ENCODE measurements at places on chromosomes 1 and 21. TPM values are rescaled to one million over a fixed set of nuclear protein-coding genes. Genes with fewer than 3 reads are reported as not detected.
A peak's percentile ranks its signal among the peaks of the same experiment; 100 is the strongest.

- DNase-seq = no peak
Measured at GRCh38 chr1:193727850-193728249, 541.4 kb upstream of the B3GALT2 start.

- DNase-seq = no peak
Measured at GRCh38 chr1:97630948-97631347, 289.9 kb downstream of the DPYD start.

Gene ZNF436
- 35.7 TPM for total RNA-seq

Gene KRTAP7-1
- total RNA-seq = not detected

- peak; percentile 15 for DNase-seq
Measured at GRCh38 chr1:192732787-192733186, 76.1 kb upstream of the RGS2 start.

GRCh38 chr1:87348341-87349019, 19.8 kb downstream of the LMO4 start:
- DNase-seq = peak; percentile 50

DNA sequence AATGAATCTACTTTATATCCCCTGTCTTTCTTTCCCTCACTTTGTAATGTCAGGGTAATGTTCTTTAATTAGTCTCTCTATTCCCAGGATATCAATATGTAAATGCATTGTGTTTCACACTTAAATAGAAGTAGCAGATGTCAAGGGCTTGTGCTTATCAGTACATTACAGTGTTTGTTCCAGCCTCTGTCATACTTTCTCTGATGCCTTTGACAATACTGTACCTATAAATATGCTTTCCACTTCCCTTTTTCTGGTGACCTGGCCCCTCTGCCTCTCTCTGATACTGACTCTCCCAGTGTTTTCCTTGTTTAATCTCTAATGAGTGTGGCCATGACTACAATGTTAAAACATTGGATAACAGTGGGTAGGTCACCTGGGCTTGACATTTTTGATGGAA, 862.0 kb upstream of the NEGR1 start:
- no peak for DNase-seq

Gene B3GALT2
- not detected for total RNA-seq

- no peak for DNase-seq
Measured at GRCh38 chr1:207217778-207218511, 103.5 kb upstream of the CD55 start.

GRCh38 chr1:60874718-60875117, 207.6 kb upstream of the NFIA start:
- DNase-seq = peak; percentile 86

GRCh38 chr1:245207056-245207638, 52.4 kb downstream of the KIF26B start:
- DNase-seq = no peak

Gene ENO1
- 981 TPM for total RNA-seq

Gene RHOC
- 420 TPM for total RNA-seq

DNA sequence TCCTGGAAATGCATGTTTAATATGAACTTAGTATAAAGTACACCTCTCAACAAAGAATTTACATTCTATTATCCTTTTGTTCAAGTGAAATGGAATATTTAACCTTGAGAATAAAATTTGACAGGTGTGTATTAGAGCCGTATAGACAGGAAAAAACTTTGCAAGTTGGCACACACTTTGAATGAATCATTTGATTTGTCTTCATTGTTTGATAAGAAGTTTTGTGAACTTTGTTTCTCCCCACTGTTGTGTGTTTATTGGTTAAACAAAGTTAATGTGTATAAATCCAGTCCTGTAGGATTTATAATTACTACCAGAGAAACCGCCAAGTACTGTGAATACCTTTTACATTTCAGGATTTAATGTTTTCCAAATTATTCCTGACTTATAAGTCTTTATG, 2.0 kb downstream of the SYDE2 start:
- DNase-seq = peak; percentile 50

- DNase-seq = no peak
Measured at GRCh38 chr1:22350924-22351767, 100.5 kb upstream of the ZBTB40 start.

DNA sequence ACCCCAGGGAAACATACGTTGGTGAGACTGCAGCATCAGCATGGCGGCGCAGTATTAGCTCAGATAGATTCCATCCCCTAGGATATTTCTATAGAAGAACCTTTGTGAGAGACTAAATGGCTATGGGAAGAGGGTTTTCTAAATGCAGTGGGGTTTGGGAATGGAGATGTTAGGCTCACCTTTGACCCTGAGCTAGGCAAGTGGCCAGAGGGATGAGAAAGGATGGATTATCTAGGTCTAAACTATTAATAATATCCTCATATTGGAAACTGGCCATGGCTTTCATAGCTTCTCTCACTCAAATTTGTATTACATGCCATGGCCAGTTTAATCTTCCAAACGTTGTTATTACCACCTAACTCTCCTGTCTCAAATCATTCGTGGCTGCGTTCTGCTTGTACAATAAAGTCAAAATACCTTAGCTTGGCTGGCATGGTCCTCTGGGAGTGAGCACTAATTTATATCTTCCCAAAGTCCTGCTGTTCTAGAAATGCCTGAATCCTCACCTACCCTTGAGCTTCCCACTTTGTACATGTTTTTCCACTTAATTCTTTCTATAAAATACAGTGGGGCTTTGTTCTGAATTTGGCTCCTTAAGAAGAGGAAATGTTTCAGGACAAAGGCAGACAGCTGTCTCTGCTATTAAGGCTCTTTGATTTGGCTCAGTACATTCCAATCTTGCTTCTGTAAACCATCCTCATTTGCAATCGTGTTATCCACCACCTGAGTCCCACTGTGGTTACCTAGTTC, 31.0 kb upstream of the COG2 start:
- no peak for DNase-seq

GRCh38 chr1:170663404-170664092, 383 bp upstream of the PRRX1 start:
- DNase-seq = no peak

Gene LYSMD1
- total RNA-seq = 8.6 TPM

Gene RYR2
- total RNA-seq = not detected

DNA sequence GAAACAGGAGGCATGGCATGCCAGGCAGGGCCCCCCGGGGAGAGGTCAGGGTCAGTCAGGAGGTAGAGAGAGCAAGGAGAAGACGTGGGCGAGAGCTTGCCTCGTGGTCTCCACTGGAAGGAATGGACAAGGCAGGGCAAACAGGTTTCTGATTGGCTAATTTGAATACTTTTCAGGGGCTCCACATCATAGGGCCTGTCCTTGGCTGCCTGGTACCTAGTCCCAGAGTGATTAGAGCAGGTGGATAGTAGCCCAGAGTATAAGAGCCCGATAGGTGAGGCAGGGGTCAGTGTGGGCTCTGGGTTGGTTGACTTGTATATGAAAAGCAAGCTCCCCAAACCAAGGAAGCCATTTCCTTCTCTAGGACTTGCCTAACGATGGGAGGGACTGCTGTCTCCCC, 178.6 kb downstream of the ZP4 start:
- DNase-seq = no peak

DNA sequence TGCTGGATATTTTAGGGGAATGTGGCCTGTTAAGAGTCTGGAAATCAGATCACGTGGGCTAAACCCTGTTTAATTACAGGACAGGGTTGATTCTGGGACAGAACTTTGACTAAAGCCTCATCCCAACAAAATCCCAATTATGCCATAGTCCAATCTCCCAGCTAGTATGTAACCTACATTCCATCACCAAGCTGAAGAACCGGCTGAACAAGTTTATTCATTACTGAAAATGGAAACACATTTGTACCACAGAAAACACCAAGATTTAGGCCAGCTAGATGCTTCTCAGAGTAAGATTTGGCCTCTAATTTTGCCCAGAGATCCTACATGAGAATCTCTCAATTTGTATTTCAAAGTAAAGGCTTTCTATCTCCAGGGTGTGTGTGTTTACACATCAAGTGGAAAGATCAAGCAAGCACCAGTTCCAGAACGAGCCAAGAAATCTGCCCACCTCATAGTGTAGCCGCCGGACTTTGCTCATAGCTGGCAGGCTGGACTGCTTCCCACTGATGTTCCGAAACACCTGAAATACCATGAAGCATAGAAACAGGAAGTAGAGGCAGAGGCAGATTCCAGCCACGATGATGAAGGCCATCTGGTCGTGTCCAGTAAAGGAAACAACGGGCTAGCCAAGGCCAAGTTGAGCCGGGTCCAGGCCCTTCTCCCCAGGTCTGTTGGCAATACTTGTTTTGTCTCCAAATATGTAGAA, 86.8 kb downstream of the WLS start:
- DNase-seq = peak; percentile 75

DNA sequence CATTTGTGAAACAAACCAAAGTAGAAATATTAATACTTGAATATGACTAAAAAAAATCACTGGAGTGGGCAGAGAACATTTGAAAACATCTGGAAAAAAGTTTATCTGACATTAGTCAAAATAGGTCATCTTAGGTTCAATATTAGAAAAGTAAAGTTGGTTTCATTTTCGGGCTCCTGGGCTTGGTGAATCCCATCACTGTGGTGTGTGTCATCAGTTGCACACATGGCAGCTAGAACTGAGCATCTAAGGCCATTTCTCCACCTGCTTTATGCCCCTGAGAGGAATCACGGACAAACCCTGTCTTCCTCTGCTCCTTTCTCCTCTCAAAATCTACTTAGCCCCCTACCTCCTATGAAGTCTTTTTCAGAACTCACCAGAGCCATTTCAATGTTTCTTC, 5.4 kb downstream of the HSD11B1 start:
- DNase-seq = no peak

Gene KCNN3
- total RNA-seq = not detected

Gene MTOR
- total RNA-seq = 37.6 TPM

Gene SAMD13
- total RNA-seq = 0.77 TPM

Measured in bronchial epithelial cell (primary cell).